ENCODE measurements at places on chromosomes 13 and 19. TPM values are rescaled to one million over a fixed set of nuclear protein-coding genes. Genes with fewer than 3 reads are reported as not detected.

NUCB1 gene
- 299 TPM for polyA plus RNA-seq

KIR2DL4 gene
- polyA plus RNA-seq = not detected

ZNF234 gene
- 20.3 TPM for polyA plus RNA-seq

ZNF93 gene
- polyA plus RNA-seq = 18.5 TPM

APBA3 gene
- polyA plus RNA-seq = 17.9 TPM

CDC42EP5 gene
- 35.2 TPM for polyA plus RNA-seq

All from left renal cortex interstitium (tissue), 4 donors.